Right renal cortex interstitium (tissue), 3 donors: ENCODE measurements at places on chromosomes 1 and 21.

DNA sequence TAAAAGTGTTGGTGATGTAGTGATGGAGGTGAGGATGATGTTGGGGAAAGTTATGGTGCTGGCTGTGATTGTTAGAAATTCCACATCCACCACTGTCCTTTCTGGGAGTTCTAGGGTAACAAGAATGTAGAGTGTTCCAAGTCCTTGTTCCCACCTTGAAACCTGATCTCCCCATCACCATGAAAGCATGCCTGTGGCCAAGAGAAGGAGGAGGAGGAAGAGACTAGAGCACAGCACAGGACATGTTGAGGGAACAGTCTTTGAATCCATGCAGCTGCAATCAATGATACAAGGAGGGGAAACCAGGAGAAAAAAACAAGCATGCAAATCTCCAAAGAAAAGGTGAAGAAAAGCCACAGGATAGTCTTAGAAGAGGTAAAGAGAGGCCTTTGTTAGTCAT lies 45.9 kb upstream of the ARTN start:
- no peak for DNase-seq

DNA sequence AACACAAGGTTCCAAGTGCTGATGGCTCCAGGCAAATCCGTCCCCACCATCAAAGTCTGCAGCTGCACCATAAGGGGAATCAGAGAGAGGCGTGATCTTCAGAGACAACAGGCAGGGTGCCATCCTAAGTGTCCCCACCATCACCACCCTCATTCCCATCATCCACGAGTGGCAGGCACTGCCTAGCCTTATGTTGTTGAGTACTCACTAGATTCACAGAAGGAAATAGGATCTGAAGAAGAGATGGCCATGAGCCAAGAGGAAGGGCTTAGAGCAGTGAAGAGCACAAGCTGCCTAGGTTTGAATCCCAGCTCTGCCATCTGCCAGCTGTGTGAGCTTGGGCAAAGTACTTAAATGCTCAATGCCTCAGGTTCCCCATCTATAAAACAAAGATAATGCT lies 207.3 kb upstream of the CSF3R start:
- no peak for DNase-seq

- DNase-seq, result no peak
Observed at GRCh38 chr1:209896346-209896745, 41.7 kb upstream of the SYT14 start.

DNA sequence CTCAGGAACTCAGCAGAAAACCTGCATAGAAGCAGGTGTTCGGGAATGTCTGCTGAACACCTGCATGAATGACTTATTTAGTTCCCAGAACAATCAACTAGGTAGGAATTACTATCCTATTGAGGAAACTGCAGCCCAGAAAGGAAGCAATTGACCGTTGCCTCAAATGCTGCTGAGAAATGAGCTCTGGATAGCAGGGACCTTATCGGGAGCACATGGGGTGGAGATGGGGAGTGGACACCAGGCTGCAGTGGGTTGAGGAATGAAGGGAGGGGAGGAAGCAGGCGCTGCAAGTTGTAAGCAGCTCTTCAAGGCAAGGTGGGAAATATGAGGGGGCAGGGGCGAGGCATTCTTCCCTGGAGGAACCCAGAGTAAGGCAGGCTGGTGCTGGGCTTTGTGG lies 10.8 kb upstream of the CDCP2 start:
- no peak for DNase-seq

DNA sequence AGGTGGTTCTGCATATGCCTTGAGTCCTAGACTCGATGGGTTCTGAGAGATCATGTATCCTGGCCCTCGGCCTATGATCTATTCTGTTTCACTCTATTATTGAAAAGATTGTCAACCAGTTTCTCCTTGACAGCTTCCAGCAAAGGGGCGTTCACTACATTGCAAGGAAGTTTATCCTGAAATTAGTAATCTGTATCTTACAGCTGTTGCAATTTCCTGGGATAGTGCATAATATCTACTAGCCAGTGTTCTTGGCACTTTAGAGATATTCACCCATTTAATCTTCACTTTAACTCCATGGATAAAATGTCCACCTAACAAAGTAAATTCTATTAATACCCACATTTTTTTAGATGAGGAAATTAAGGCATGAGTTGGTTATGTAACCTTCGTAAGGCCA lies 203.6 kb downstream of the TGFB2 start:
- no peak for DNase-seq

GRCh38 chr1:49229555-49229954 lies 452.9 kb upstream of the BEND5 start:
- DNase-seq, result no peak

GRCh38 chr1:172647110-172647564 lies 11.8 kb upstream of the FASLG start:
- DNase-seq, result no peak

DNA sequence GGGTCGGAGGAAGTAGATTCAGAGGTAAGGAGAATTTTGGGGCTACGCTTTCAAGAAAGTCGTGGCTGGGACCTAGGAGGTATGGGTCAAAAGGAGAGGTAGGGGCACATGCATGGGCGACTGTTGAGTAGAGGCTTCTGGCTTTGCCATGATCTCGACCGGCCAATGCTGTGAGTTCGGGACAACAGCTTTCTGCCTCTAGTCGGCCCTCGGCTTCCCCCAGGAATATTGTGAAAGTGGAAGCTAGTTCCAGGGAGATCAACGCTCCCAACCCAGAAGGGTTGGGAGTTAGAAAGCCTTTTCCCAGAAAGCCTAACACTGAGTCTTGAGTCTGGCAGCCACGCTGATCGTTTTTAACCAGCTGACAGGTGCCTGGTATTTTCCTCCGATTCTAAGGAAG lies 69.0 kb downstream of the ZNF678 start:
- no peak for DNase-seq

DNA sequence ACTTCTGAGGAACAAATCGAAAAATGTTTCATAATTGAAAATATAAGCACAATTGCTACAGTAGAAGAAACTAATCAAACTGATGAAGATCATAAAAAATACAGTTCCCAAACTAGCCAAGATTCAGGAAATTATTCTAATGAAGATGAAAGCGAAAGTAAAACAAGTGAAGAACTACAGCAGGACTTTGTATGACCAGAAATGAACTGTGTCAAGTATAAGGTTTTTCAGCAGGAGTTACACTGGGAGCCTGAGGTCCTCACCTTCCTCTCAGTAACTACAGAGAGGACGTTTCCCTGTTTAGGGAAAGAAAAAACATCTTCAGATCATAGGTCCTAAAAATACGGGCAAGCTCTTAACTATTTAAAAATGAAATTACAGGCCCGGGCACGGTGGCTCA lies 30.6 kb downstream of the IFNAR1 start:
- no peak for DNase-seq

- DNase-seq, result no peak
Observed at GRCh38 chr1:233613252-233614172, at the start of gene KCNK1. TSS of gene KCNK1 (plus strand) at chr1:233614106. CDS start at chr1:233614172, 66 bp downstream.

- DNase-seq, result no peak
Observed at GRCh38 chr1:161473348-161473747, 31.9 kb upstream of the FCGR2A start.

- DNase-seq, result no peak
Observed at GRCh38 chr1:214496126-214496525, 55.3 kb downstream of the PTPN14 start.

- peak; percentile 36 for DNase-seq
Observed at GRCh38 chr1:14756589-14757285, 158.3 kb downstream of the KAZN start.

- DNase-seq, result no peak
Observed at GRCh38 chr1:3672971-3673361, 20.6 kb downstream of the TP73 start.

GRCh38 chr1:173424782-173425407 lies 52.2 kb upstream of the PRDX6 start:
- no peak for DNase-seq

GRCh38 chr21:36945496-36946138 lies 20.9 kb downstream of the HLCS start:
- no peak for DNase-seq

DNA sequence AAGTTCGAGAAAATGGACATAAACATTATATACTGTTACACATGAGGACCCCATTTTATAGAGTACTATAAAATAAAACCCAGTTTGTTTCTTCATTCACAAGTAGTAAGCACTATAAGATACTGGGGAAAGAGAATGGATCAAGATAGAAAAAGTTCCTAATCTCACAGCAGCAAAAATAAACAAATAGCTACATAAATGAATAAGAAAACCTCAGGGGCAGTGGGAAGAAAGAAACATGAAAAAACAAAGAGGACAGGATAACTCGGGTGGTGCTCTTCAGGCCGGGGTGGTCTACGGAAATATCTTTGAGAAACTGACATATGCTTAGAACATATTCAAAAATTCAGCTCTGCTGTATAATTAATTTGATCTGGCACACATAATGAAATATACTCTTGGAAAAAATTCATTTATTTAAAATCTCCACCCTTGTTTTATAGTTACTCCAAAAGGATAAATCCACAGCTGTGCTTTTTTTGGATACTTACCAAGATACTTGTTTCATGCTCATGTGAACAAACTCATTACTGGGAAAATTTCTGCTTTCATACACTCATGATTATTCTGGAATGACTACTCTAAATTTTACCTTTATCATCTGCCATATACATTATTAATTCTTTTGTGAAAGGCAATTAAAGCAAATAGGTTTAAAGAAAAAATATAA lies 20.0 kb downstream of the CEP170 start:
- no peak for DNase-seq

DNA sequence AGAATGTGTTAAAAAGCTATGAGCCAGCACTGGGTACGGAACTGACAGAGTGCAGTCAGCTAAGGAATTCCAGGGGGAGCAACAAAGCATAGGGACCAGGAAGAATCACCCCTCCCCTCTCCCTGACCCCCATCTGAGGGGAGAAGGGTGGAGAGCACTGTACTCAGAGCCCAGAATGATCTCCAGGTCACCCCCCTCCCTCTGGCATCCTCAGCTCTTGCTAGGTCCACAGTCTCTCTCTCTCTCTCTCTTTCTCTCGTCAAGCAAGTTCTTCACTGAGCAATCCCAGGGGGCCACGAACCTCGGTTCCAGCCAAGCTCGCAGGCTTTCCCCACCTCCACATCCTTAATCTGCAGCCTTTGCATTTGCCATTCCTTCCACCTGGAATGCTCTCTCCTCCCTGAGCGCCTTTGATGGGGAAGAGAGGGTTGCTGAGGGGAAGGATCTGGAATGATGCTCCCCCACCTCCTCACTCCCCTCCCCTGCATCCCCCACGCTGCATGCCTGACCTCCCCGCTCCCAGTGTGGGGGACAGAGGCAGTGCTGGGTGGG lies 6.7 kb upstream of the WASF2 start:
- no peak for DNase-seq

DNA sequence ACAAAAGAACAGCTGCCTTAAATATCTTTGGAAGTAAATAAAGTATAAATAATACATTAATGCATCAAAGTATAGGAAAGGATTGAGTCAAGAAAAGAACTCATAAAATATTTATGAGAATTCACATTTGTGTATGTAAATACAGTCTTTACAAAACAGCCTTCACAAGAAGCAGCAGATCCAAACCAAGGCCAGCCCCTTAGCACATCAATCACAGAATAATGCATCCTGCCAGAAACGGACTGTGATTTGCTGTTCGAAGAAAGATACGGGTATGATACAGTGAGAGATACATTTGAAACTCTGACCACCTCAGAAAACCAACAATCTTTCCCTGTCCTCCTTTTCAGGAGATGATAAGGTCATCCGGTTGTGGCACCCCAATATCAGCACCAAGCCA lies 70.9 kb downstream of the WDR64 start:
- DNase-seq, result no peak

DNA sequence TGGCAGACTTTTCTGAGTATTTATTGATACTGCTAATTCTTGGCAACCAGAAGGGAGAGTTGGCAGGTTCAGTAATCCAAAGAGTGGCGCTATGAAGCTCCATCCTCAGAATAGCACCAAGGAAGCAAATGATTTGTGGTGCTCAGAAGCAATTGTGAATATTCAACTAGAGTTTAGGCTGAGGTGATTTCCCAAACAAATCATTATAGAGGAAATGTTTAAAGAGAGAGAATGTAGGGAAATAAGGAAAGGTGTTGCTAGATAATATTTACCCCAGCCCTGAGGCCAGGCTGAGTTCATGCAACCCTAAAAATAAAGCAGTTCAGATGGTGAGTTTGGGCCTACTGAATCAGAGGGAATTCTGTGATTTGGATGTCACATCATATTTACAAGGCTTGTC lies 363.4 kb upstream of the PLXNA2 start:
- no peak for DNase-seq

DNA sequence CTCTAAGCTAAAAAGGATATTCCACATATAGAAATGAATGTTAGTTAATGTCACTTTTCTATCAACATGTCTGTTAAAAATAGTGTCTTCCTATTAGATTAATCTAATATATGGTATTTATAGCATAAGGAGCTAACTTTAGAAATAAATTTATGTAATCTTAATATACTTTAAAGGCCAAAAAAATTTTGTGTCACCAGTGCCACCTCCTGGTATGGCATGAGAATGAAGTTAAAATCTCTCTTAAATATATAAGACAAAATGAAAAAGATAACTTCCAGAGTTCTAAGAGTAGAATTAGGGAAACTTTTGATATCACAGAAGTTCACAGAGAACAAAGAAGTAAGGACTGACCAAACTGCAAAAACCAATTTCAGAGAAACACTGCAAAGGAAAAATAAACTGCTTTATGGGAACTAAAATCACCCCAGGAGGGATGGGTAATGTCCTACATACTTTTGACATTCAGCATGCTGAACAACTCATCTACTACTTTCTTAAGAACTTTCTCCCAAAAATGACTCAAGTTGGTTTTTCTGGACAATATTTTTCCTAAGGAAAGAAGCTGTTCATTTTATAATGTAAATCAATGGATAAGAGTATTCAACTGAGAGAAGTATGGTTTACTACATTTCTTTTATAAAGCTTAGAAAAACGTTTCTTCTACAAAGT lies 82.8 kb downstream of the TRIM33 start:
- no peak for DNase-seq

DNA sequence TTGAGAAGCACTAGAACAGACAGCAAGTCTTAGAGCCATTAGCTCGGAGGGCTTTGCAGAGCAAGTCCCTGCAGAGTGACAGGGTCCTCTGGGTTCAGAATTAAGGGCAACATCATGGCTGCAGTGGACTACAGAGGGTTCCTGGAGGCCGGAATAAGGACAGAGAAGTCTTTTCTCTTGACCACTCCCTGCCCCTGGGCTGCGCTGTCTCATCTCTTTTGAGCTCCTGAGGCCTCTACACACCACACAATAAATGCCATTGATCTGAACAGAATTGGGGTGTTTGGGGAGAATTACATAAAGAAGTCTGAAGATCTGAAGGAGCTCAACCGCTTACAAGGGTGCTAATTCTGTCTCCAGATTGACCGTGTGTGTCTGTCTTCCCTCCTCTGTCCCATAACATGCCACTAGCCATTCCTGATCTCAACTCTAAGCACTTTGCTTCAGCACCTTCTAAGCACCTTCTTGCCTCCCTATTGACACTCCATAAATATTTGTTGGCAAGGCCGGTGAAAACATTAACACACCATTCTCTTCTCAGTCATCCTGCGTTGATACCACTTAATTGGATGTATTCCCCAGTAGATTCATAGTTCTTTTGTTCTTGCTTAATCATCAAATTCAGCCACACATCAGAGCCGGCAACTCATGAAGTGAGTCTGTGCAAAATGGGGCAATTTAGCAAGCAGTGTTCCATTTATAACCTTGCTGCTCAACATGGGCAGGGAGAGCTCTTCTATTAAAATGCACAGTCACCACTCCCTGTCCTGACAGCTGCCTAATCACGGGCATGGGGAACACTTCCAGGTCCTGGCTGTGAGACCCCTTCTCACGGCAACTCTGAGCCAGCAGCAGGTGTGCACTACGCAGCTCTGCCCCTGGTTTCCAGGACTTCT lies 49.7 kb downstream of the NMNAT2 start:
- DNase-seq, result no peak

GRCh38 chr1:70360321-70360720 lies 5.8 kb upstream of the ANKRD13C start:
- DNase-seq, result no peak
